ENCODE measurements at places on chromosomes 12 and 14.

- DNase-seq, result peak; percentile 85
These were observed 108.8 kb upstream of the ATF7IP start for GRCh38 chr12:14256555-14257169.

- no peak for DNase-seq
These were observed 3.1 kb downstream of the OTUB2 start for GRCh38 chr14:94029265-94029664.

- DNase-seq, result no peak
These were observed 205.0 kb upstream of the CDKN3 start for GRCh38 chr14:54191846-54192245.

DNA sequence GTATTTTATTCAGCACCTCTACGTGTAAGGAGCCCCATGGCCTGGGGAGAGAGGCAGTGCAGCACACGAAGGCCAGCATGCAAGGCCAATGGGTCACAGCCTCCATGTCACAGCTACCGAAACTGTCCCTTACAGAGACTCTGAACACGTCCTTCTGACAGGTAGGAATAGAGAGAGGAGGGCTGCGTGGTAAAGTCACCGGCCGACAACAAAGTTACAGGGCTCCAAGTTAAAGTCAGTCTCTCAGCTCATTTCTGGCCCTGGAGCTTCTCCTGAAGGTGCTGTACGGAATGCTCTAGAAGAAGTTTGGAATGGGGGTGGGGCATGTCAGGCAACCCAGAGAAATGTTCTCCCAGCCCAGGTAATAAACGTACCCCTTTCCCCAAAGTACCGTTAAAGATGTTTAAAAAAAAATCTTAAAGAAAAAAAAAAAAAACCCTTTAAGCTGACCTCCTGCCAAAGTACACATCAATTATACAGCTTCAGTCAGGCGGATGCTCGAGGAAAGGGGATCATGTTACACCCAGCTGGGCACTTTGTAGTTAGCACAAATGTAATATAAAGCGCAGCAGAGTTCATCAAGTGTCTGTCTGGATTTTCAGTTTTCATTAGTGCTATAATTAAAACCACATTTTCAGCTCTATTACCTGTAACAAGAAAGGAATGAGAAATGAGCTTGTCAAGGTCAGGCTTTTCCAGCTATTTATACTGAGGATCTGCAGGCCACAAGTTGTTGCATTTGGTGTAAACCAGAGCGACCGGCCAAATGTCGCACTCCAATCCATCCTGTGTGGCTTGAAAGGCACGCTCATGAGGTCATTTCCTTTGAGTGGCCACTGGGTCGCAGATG, 53.3 kb upstream of the CDKN3 start:
- DNase-seq, result no peak

GRCh38 chr14:93230539-93230938, 23.5 kb downstream of the UBR7 start:
- DNase-seq, result no peak

- no peak for DNase-seq
These were observed 57.8 kb upstream of the VRK1 start for GRCh38 chr14:96739200-96739910.

DNA sequence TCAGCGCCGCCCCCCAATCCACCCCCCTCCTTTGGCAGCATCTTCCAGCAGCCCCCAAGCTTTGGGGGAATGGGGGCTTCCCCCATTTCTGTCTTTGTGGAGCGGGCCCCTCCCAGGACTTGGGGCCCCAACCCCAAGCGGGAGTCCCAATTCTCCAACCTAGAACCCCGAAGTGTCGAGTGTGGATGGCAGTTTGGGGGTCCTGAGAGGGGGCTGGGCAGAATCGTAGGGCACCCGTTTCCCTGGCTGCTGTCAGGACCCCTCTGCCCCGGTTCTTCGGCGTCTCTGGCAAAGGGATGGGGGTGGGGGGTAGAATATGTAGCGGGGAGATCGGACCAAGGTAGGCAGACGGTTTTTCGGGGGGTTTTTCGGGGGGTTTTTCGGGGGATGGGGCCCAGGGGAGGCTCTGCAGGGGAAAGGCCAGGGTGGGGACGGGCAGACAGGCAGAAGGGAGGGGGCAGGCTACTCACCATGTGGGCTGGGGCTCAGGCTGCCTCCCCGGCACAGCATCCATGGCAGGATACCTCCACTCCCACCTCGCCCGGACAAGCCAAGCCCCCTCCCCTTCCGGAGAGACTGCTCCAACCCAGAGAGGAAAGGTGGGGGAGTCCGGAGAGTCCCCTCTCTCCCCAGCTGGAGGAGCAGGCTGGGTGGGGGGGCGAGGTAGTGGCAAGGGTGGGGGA, 739 bp downstream of the JPH4 start:
- DNase-seq, result no peak

GRCh38 chr12:46217541-46218321, 51.1 kb downstream of the SLC38A1 start:
- no peak for DNase-seq

- DNase-seq, result no peak
These were observed 26.3 kb upstream of the CPM start for GRCh38 chr12:68959143-68959858.

DNA sequence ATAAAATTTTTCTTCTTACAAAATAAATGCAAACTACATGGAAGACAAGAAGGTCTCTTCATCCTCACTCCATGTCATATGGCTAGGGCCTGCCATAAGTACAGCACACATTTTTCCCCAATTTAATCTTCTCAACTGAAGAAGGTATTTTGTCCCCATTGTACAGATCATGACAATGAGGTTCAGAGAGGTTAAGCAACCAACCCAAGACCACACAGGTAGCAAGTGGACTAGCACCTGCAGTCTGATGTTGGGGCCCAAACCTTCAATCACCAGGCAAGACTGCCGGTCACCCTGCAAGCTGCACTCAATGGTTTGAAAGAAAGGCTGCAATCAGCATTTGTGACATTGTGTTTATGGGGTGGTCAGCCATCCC, 6.5 kb upstream of the MEG3 start:
- DNase-seq, result no peak

GRCh38 chr14:81449576-81449975, 49.5 kb upstream of the STON2 start:
- DNase-seq, result no peak

DNA sequence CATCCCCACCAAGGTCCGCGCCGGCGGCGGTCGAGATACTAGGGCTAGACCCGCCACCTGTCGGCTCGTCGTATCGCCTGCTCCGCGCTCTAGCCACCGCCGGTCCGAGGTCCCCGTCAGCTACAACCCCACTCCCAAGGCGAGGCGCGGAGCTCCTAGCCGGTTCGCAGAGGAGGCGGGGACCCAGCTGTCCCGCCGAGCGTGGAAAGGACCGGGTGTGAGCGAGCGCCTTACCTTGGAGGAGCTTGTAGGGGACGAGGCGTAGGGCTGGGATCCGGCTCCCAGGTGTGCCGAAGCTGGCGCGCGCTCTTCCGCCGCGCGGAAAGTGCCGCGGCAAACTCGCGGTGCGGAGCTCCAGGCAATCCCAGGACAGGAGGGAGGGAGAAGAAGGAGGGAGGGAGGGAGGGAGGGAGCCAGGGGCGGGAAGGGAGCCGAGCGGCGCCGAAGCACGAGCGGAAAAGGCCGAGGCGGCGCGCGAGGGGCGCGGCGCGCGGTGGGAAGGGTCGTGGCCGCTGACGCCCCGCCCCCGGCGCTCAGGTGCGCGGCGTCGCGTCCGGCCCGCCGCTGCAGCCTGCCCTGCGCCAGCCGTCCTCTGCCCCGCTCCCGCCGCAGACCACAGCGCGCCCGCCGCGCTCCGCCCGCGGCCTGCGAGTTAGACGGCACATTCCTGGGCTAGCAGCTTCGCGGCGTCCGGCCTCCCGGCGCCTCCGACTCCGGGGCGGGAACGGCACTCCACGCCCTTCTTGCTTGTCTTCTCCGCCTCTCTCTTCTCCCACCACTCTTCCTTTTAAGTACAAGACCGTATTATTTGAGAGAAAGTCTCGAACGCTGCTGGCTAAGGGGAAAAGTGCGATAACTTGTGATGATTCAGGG, at the start of gene PAWR:
Gene PAWR (minus strand): TSS at position 327 of the 873 bp plus-strand sequence. CDS start 720 bp downstream, outside the sequence.
- peak; percentile 93 for DNase-seq

DNA sequence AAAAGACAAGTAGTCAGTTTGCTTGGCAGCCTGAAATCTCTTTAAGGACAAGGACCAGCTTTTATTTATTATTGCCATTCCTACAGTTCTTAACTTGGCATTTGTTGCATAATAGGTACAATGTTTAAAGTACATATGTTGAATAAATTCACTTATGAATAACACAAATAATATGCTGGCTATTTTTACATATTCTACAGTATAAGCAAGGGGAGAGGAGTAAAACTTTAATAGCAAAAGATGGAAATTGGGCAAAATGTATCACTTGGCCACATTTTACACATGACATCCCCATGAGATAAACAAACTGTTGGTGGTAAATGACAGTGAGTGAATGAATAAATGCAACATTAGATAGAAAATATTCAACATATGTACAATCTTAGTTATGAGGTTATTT, 333.1 kb downstream of the DIO2 start:
- no peak for DNase-seq

DNA sequence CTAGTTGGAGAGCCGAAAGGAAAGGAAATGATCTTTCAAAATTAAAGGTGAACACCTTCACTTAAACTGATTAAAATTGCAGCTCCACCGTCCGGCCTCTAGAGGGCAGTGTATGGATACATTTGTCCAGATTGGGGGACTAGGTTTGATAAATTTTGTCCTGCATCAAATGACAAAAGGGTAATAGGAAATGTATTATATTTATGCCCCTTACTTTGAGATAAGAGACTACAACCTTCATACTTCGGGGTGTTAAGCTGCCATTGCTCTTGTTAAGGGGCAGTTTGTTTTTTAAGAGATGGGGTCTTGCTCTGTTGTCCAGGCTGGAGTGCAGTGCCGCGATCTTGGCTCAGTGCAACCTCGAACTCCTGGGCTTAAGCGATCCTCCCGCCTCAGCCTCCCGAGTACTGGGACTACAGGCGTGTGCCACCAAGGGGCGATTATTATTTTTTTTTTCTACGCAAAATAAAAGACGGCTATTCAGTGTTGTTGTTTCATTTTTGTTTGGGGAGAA, 818 bp upstream of the SUOX start:
- DNase-seq, result peak; percentile 62

GRCh38 chr12:18966954-18967353, 162.6 kb upstream of the PLEKHA5 start:
- DNase-seq, result no peak

GRCh38 chr12:108939594-108939993, 59.7 kb downstream of the DAO start:
- peak; percentile 13 for DNase-seq

DNA sequence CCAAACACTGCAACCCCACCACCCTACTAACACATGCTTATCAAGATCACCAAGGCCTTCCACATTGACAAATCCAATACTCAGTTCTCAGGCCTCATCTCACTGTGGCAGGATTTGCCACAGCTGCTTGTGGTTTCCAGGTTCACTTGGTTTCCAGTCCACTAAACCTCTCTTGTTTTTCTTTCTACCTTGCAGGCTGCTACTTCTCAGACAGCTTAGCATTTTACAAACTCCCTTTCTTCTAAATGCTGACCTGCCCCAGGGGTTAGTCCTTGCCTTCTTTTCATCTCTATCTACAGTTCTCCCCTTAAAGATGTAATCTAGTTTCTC, 84.1 kb downstream of the BCAT1 start:
- peak; percentile 60 for DNase-seq

GRCh38 chr12:5376591-5377207, 55.2 kb upstream of the NTF3 start:
- DNase-seq, result no peak

DNA sequence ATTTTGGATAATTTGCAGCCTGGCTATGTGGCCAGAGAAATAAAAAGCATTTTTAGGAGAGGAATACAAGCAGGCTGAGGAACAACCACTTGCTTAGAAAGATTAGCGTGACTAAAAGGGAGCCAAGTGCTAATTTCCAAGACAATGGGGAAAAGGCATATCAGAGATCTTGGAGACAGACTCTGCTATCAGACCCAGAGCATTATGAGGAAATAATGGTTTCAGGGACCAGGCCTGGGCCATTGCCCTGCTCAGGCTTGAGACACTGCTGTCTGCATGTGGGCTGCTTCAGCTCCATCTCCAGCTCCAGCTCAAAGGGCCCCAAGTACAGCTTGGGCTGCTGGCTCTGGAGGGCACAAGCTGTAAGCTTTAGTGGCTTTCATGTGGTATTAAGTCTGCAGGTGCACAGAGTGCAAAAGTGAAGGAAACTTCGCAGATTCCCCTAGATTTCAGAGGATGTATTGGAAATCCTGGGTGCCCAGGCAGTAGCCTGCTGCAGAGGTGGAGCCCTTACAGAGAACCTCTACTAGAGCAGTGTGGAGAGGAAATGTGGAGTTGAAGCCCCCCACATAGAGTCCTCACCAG, 449.2 kb downstream of the ZFP36L1 start:
- no peak for DNase-seq

GRCh38 chr12:6384499-6385436, 806 bp downstream of the LTBR start:
- no peak for DNase-seq

All from IMR-90 (cell line).